ENCODE measurements at places on chromosomes 3 and 15. TPM values are rescaled to one million over a fixed set of nuclear protein-coding genes. Genes with fewer than 3 reads are reported as not detected.

CHRNA5 gene
- 2.4 TPM for total RNA-seq

UACA gene
- total RNA-seq: 3.9 TPM

ITIH1 gene
- not detected for total RNA-seq

NECTIN3 gene
- total RNA-seq: 3.9 TPM

- peaks cover 14% of the 10 kb centered on the region for H3K4me1 ChIP-seq
- no peaks in the 10 kb centered on the region for H3K36me3 ChIP-seq
- no peak overlapping the region for H3K27ac ChIP-seq
- DNase-seq: peak; percentile 12
- no peak overlapping the region for H3K4me3 ChIP-seq
Observed at GRCh38 chr3:107661447-107662123, 138.8 kb downstream of the BBX start.

DNA sequence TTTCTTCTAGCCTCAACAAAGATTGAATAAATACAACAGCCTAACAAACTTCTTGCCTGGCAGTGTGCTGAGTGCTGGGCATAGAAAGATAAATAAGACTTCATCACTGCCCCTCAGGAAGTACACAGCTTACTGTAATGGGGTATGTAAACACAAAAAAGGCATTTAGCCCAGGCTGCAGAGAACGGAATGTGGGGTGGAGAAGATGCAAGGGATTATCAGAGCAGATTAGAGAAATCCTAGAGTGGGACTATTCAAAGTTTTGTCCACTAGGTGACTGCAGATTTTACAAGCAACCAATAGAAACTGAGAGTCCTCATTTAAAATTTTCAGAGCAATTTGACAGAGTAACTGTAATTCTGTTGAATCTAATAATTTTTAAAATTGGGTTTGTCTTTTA, 35.4 kb upstream of the TSC22D2 start:
- peaks cover 5% of the 10 kb centered on the region for H3K4me1 ChIP-seq
- H3K4me3 ChIP-seq: no peak overlapping the region
- no peaks in the 10 kb centered on the region for H3K36me3 ChIP-seq
- H3K27me3 ChIP-seq: peaks cover 2% of the 10 kb centered on the region
- no peak overlapping the region for H3K27ac ChIP-seq

GRCh38 chr3:32822609-32823498, 5.1 kb downstream of the TRIM71 start:
- H3K27me3 ChIP-seq: peaks cover 49% of the 10 kb centered on the region
- no peaks in the 10 kb centered on the region for H3K36me3 ChIP-seq
- H3K4me3 ChIP-seq: no peak overlapping the region
- no peak overlapping the region for H3K27ac ChIP-seq
- peaks cover 8% of the 10 kb centered on the region for H3K4me1 ChIP-seq

- H3K27ac ChIP-seq: no peak overlapping the region
- H3K27me3 ChIP-seq: no peaks in the 10 kb centered on the region
- DNase-seq: no peak
Observed at GRCh38 chr15:58419803-58420524, 11.8 kb upstream of the LIPC start.

DNA sequence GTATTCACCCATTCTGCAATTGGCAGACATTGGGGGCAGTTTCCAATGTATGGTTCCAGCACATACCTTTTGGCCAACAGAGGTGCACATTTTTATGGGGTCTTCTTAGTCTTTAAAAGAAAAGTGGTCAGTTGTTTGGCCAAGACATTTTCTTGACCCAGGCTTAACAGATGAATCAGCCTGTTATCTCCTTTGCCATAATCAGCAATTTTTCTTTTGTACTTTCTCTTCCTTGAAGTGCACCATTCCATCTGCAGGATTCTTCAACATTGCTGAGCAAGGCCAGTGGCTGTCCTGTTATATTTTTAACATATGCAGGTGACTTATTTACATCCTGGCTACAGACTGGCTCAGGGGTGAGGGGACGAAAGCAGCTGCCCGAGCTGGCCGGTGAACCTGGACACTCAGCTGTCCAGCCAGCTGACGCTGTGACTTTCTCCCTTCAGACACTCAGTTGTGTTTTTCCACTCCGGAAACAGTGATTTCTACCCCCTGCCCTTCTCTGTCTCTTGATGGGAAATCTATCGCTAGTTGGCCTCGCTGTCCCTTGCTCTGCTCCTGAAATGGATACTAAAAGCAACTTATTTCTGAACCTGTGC, 96.5 kb upstream of the TNFAIP8L3 start:
- H3K27ac ChIP-seq: no peak overlapping the region
- no peak for DNase-seq
- H3K4me1 ChIP-seq: no peaks in the 10 kb centered on the region

GRCh38 chr3:114624047-114624445, 330.2 kb downstream of the TIGIT start:
- no peak for DNase-seq
- H3K27ac ChIP-seq: no peak overlapping the region
- no peaks in the 10 kb centered on the region for H3K36me3 ChIP-seq
- no peaks in the 10 kb centered on the region for H3K4me1 ChIP-seq
- no peak overlapping the region for H3K4me3 ChIP-seq

- H3K27ac ChIP-seq: no peak overlapping the region
- no peaks in the 10 kb centered on the region for H3K27me3 ChIP-seq
- H3K4me3 ChIP-seq: no peak overlapping the region
- no peaks in the 10 kb centered on the region for H3K4me1 ChIP-seq
Observed at GRCh38 chr3:54251705-54252104, 129.4 kb downstream of the CACNA2D3 start.

DNA sequence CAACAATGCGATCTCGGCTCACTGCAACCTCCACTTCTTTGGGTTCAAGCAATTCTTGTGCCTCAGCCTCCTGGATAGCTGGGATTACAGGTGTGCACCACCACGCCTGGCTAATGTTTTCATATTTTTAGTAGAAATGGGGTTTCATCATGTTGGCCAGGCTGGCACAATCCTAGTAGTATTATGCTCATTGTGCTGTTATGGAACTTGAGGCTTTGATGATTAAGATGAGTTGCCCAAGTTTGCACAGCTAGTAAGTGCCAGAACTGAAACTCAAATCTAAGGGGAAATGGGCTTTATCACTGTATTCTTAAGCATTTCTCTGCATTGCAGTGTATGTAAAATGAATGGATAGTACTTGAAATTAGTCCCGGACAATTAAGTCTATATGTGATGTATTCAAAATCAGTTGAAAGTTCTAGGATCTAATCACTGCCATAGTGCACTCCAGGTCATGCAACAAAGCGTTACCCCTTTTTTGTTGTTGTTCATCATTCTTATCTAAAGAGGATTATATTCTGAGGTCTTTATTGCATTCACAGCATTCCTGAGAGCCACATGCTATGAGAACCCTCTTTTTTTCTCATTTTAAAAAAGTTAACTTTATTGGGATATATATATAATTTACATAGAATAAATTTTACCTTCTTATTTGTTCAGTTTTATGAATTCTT, 378.7 kb upstream of the CNTN6 start:
- no peak overlapping the region for H3K4me3 ChIP-seq
- no peaks in the 10 kb centered on the region for H3K36me3 ChIP-seq
- H3K27me3 ChIP-seq: no peaks in the 10 kb centered on the region
- H3K4me1 ChIP-seq: no peaks in the 10 kb centered on the region
